Stromal cell of bone marrow (primary cell): ENCODE measurements at places on chromosomes 11 and 22.

- DNase-seq, result no peak
These were observed 40.7 kb upstream of the COMT start for GRCh38 chr22:19900707-19901436.

- peak; percentile 58 for DNase-seq
These were observed 7.4 kb upstream of the NPTXR start for GRCh38 chr22:38850941-38851849.

DNA sequence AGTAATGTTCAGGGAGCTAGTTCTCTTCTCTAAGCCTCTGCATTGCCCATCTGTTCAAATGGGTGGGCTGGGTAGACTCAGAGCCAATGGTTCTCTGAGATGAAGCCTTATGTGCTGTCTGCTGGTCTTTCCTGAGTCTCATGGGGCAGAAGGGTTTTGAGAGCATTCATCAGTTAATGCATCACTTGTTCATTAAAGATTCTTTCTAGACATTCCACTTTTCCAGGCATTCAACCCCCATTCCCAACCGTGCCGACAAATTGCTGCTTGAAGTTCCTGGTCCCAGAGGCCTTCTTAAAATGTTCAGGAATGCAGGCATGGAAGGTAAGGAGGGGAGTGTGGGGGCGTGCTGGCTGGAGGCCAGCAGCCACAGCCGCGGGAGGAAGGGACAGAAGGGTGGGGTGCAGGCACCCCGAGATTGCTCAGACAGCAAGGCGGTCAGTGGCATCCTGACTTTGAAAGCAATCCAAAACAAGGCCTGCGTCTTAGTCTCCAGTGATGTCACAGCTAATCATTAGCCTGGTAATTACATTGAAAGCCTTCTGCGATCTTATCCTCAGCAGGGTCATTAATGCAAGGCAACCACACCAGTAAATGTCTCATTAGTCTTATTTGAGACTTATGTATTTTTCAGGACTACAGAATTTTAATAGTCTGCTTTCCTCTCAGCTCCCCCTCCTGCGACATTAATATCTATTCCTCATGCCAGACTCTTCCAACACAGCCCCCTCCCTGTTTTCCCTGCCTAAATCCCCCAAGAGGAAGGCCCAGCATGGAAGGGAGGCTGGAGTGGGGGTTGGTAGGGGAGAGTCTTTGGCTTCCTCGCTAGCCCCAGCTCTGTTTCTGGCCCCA lies 328.8 kb downstream of the MIAT start:
- no peak for DNase-seq

DNA sequence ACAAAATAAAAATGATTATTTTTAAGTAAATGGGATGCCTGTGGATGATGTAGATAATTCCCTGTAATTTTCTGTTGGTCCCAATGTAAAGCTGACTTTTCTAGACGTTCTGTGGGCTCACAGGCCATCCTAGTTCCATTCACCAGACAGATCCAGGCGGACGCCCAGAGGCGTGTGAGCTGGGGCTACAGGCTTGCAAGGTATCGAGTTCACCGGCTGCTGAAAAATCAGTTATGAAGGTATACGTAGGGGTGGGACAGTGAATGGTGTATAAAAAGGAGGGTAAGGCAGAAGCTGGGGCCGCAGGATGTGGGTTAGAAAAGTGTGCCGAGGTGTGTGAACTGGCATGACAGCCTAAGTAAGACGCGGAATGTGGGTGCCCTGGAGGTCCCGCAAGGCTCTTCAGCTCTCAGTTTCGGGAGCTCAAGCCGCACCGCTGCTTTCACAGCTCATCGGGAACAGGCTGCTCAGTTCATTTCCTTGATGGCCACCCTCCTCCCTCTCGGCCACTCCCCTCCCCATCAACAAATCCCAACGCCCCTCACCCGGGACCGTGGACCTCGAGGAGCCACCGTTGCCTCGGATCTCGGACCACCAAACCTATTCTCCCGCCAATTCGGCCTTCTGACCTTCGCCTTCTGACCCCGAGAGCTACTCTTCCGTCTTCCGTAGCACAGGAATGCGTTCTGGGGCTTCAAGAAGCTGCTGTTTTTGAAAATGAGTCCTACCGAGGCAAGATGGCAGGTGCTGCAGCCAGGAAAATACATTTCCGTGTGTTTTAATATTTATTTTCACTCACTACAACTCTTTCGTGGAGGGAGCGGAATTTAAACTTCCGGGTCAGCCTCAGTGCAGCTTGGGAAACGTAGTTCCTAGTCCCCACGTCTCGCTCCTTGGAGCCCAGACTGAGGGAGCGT lies at the start of gene XNDC1N:
TSS of gene XNDC1N (minus strand) at position 775 of the 917 bp plus-strand sequence. CDS start 5,241 bp downstream, outside the sequence.
- DNase-seq, result peak; percentile 84

DNA sequence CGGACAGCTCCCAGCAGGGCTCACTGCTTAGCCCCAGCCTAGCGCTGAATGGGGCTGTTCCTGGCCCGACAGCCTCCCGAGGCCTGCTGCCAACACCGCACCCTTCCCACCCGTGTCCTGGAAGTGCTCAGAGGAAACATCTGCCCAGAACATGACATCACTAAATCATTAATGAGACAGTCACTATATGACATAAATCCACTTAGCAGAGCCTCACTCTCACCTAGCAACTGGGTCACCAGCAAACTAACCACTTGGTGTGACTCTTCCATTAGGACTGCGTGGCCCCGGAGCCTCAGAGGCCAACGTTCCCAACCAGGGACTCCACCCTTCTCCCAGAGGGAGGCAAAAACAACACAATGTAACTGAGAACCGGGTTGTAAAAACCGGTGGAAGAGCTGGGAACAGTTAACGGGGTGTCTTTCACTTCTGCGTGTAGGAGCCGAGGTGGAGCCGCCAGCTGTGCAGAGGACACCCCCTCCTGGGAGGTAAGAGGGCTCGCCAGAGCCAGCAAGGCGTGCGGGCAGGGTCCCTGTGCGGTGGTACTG lies 21.4 kb upstream of the PACSIN2 start:
- peak; percentile 83 for DNase-seq

DNA sequence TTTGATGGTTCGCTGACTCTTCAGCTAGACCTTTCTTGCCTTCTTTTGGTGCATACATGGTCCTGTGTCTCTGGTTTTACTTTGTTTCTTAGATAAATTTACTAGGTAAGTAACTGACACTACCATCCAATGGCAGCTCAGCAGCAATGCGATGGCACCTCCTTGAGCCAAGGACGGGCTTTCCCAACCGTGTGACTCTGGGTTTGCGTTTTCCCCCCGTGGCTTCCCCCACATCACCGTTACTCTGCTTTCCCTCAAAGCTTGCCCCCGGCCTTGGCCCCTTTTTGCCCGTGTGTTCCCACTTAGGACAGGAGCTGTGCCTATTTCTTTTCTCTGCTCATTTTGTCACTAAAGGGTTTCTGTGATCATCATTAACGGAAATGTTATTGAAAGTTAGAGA lies 41.5 kb downstream of the TBC1D22A start:
- no peak for DNase-seq

DNA sequence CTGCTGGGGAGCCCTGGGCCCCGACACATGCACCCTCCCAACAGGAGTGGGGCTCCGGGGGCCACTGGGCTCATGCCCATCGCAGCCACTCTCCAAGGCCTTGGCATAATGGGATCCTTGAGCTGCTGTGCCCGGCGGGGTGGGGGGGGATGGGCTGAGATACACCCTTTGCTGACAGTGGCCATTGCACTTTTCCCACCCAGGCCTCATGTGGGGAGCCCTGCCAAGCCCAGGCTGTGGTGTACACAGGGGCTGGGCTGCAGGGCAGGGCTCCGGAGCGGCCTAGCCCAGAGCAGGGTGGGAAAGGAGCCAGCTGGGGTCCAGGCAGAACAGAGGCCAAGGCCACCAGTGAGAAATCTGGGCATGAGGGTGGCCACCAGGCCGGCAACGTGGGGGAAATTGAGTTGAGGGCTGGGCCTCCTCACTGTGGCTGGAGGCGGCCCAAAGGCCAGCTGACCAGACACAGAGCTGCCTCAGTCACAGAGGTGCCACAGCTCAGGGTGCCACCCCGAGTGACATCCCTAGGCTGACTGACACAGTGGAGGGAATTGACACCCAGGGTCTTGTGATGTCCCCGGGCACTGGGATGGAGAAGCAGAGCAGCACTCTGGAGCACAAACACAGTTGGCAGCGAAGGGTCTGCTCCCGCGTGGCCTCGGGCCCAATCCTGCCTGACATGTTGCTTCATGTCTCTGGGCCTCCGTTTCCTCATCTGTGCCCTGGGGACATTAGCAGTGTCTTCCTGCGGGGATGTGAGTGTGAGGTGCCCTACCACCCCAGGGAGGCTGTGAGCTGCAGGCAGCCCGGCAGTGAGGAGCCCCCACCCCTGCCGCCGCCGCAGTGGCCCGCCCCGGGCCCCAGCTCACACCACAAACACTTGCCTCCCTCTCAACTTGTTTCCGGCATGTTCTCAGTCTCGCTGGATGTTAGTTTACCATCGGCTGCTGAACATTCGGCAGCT lies 30.4 kb downstream of the RTN4R start:
- no peak for DNase-seq

GRCh38 chr11:118927554-118928100 lies 1.9 kb upstream of the BCL9L start:
- no peak for DNase-seq

DNA sequence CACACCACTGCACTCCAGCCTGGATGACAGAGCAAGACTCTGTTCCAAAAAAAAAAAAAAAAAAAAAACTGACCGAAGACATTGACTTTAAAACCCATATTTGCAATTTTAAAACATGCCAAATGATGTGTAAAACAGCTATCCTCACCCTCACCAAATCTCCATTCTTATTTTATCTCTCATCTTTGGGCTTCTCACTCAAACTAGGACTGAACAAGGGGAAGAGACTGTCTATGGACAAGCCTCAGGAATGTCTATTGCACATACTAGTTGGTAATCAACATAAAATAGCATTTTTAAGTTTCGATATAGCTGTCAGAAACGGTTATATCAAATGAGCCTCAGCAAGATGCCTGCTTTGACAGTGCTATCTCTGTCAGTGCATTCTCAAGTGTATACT lies 7.9 kb upstream of the CHRNA10 start:
- no peak for DNase-seq

DNA sequence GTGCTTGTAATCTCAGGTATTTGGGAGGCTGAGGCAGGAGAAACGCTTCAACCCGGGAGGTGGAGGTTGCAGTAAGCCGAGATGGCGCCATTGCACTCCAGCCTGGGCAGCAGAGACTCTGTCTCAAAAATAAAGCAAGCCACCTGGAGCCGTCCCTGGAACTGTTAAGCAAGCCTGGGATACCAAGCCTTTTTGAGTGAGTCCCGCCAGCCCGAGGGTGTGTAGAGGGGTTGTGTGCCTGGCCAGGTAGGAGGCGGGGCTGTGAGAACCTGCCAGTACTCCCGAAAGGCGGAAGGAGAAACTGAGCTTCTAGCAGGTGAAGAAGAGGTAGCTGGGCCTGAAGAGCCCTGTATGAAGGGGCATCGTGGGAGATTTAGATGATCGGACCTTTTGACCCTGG lies 52.4 kb downstream of the TRIOBP start:
- no peak for DNase-seq

GRCh38 chr11:21564833-21565682 lies 627.8 kb upstream of the ANO5 start:
- no peak for DNase-seq

- DNase-seq, result peak; percentile 56
These were observed 3.7 kb upstream of the POLD4 start for GRCh38 chr11:67356864-67357561.

GRCh38 chr11:112784323-112785073 lies 176.7 kb upstream of the NCAM1 start:
- no peak for DNase-seq

GRCh38 chr11:17597770-17598169 lies 50.7 kb downstream of the OTOG start:
- no peak for DNase-seq

GRCh38 chr11:114155116-114155515 lies 95.6 kb downstream of the ZBTB16 start:
- DNase-seq, result no peak

GRCh38 chr11:128422576-128423370 lies 164.6 kb downstream of the ETS1 start:
- no peak for DNase-seq

DNA sequence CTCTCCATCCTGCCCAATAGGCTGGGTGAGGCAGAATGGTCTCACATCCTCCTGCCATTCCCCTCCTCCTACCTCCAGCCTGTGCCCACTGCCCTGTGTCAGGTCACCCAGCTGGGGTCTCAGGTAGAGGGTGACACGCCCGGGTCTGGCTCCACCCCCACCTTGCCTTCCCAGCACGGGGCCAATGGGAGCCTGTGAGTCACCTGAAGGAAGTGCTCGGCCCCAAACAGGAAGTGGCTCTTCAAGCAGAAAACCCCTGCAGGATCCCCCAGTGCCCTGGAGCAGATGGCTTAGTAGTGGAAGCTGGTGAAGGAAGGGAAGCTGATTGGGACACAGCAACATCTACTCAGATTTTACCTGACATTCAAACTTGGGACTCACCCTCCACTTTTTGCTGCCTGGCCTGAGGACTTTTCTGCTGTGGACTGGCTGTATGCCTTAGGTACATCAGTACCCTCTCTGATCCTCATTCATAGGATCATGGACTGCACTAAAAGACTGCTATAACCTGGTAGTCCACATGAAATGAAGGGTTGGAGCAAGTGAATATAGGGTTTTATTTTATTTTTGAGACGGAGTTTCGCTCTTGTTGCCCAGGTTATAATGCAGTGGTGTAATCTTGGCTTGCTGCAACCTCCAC lies 33.4 kb downstream of the GDPD5 start:
- DNase-seq, result no peak

DNA sequence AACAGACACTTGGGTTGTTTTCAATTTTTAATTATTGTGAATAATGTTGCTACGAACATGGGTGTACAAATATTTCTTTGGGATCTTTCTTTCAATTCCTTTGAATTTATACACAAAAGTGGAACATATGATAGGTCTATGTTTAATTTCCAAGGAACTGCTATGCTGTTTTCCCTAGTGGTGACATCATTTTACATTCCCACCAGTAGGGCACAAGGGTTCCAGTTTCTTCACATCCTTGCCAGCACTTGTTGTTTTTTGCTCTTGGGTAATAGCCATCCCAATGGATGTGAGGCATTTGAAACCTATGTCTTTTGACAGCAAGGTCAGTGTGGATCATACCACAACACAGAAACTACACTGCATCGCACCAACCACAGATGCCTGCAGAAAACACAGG lies 41.8 kb upstream of the SCN3B start:
- DNase-seq, result no peak

GRCh38 chr22:48710410-48710809 lies 1117.3 kb downstream of the BRD1 start:
- no peak for DNase-seq

GRCh38 chr11:75949023-75949672 lies 134.1 kb downstream of the UVRAG start:
- no peak for DNase-seq

DNA sequence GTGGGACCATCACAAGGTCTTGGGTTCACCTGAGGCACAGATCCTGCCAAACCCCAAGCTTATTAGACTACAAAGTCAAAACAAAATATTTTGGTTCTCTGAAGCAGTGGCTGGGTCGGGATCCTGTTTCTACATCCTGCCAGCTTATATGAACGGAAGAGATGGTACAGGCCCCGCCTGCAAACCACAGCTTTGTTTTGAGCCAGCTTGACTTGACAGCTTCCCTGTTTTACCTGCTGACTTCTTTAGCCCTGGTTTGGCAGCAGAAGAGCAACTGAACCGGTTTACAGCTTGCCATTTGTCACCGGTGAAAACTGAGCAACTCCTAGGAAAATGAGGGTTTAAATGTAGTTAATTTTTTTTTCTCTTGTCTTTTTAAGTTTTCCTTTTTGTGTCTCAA lies 11.4 kb downstream of the PACS1 start:
- DNase-seq, result no peak

- no peak for DNase-seq
These were observed 45.4 kb upstream of the CARS1 start for GRCh38 chr11:3102641-3102921.

- DNase-seq, result peak; percentile 70
These were observed 58.3 kb downstream of the MYH9 start for GRCh38 chr22:36329254-36330078.
